Stimulated activated naive CD4-positive, alpha-beta T cell (primary cell): ENCODE measurements at places on chromosomes 11 and 22.

GRCh38 chr11:75148436-75148983 lies 2.4 kb upstream of the SLCO2B1 start:
- no peak for DNase-seq

- no peak for DNase-seq
Observed at GRCh38 chr11:133082841-133083488, 449.3 kb downstream of the OPCML start.

- no peak for DNase-seq
Observed at GRCh38 chr22:20641198-20641892, 132.6 kb upstream of the SERPIND1 start.

- DNase-seq, result no peak
Observed at GRCh38 chr11:105799728-105800462, 190.0 kb downstream of the GRIA4 start.

DNA sequence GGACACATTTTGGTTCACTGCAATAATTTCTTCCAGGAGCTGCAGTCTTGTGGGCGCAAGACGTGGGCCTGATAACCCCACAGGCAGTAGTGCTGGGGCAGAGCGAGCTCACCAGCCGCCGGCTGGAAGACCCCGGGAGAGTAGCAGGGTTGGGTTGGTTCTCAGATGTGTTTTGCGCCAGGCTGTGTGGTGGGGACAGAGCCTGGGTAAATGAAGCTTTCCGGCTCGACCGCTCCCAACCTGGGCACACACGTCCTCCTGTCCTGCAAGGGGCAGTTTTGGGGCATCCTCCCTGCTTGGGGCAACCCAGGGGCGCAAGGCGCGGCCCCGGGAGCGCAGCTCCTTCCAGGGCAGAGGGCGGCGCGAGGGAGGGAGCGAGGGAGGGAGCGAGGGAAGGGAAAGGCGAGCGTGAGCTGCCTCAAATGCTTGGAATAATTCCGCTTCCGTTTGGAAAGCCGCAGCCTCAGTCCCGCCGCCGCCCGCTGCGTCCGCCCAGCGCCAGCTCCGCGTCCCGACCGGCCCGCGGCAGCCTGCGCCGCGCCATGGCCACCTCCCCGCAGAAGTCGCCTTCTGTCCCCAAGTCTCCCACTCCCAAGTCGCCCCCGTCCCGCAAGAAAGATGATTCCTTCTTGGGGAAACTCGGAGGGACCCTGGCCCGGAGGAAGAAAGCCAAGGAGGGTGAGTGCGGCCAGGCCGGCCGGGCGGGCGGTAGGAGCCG lies at the start of gene PARVA:
PARVA (plus strand) TSS at position 466 of the 718 bp plus-strand sequence; CDS start at position 543, 77 bp downstream.
- no peak for DNase-seq

DNA sequence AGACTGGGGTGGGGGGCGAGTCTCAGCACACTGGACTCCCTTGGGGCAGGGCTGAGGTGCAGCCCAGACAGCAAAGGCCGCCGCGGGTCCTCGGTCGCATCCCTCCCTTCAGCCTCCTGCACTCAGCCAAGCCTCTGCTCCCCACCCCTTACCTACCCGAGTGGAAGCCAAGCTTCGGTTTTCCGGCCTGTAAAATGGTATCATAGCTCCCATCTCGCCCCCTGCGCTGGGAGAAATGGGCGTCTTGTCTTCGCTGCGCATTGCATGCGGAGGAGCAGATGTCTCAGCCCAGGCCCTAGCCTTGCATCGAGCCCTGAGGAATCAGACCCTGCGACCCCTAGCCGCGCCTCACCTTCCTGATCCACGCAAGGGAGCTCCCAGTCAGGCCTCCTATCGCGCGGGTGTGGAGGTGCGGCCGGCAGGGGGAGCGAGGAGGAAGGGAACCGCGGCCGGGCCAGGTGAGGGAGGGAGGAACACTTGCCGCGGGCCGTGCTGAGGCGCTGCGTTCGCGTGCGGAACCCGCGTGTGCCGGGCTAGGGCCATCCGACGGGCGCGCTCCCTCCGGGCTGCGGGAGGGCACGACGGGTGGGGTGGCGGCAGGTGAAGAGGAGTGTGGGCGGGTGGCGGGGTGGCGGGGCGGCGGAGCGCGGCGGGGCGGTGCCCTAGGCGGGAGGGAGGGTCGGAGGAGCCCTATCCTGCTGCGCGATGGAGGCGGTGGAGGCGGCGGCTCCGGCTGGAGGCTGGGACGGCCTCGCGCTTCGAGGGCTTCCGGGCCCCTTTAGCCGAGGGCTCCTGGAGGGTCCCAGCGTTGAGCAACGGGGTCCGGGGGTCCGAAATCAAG lies 4.1 kb upstream of the TBX1 start:
- peak; percentile 50 for DNase-seq

DNA sequence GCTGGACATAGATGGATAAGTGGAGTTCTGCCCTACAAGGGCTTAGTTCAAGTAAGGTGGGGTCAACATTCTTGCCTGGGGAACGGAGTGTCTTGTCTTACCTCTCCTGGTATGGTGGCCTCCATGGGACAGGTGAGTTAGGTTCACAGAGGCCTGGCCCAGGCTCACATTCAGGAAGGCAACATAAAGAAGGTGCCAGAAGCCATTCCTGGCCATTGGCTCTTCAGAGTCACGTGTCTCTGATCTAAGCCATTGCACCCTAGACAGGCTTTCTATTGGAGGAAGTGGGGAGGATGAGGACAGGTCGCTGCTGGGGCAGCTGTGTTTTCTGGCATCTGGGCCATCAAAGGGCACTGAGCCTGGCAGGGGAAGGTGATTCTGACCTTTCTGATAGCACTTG lies 14.8 kb downstream of the LMO2 start:
- DNase-seq, result no peak
